Tongue (tissue), 3 donors: ENCODE measurements at places on chromosomes 4 and X.

- DNase-seq = no peak
Observed at GRCh38 chrX:74449937-74450330, 28.6 kb downstream of the SLC16A2 start.

DNA sequence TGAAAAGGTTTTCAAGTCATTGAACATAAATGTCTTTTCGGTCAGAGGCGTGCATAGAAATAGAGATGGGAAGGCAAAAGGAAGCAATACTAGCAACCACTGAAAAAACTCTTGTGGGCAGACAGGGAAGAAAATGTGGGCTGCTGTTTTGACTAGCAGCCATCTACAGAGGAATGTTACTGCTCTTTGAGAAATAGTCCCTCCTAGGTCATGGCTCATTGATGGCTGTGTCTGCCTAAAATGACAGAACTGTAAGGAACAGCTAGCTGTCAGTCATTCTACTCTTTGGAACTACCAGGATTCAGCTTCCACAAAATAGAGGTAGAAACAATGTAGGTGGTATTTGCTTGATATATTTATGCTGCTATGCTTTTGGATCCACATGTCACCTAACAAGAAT is 26.9 kb upstream of the TMPRSS11B start:
- DNase-seq = no peak

DNA sequence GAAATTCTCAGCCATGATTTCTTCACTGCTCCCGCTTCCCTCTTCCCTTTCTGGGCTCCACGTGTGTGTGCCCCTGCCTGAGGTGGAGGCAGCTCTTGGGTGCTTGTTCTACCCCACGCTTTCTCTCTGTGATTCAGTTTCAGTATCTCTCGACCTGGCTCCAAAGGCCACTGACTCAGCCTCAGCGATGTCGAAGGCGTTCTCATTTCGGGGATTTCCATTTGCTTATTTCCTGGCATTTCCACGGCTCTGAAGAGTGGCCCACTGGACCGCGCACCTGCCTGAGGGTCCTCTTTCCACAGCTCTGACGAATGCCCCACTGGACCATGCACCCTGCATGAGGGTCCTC is 52.4 kb downstream of the GAK start:
- no peak for DNase-seq

DNA sequence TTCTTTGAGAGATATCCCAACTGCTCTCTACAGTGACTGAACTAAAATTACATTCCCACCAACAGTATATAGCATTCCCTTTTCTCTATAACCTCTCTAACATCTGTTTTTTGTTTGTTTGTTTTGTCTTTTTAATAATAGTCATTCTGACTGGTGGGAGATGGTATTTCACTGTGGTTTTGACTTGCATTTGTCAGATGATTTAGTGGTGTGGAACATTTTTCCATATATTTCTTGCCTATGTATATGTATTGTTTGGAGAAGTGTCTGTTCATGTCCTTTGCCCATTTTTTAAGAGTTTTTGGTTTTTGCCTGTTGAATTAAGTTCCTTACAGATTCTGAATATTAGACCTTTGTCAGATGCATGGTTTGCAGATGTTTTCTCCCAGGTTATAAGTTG is 9.0 kb downstream of the USO1 start:
- no peak for DNase-seq

GRCh38 chrX:109990582-109991276 is 12.2 kb upstream of the TMEM164 start:
- no peak for DNase-seq

DNA sequence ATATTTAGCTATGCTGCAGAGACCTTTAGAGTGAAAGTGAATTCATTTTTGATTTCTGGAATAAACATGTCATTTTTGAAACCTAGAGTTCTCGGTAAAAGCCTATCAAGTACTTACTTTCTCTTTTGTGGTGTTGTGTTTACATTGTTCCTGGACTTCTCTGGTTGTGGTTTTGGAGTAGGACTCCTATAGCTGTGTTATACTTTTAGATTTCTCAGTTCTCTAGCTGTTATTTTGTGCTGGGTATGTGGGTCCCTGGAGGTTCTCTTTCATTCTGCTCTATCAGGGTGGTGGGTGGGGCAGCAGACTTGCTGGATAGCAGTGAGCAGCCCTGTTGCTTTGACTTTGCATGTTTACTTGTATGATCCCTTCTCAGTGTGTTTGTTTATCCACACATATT is 25.6 kb upstream of the MSMO1 start:
- DNase-seq = peak; percentile 12

DNA sequence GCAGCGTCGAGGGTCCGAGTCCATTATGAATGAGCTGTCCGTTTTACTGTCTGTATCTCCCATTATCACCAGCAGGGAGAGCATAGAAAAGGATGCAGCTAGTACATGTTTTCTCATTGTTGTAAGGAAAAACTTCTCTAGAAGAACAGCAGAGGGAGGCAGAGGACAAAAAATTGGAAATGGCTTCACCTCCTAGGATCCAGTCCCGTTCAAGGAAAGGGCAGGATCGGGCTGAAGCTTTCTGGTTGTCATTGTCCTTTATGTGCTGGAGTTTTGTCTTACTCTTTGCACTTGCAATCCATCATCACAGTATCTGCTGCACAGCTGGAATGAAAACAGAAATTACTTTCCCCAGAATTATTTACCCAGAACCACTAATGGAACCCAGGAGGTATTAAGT is 14.7 kb downstream of the NDP start:
- peak; percentile 88 for DNase-seq

DNA sequence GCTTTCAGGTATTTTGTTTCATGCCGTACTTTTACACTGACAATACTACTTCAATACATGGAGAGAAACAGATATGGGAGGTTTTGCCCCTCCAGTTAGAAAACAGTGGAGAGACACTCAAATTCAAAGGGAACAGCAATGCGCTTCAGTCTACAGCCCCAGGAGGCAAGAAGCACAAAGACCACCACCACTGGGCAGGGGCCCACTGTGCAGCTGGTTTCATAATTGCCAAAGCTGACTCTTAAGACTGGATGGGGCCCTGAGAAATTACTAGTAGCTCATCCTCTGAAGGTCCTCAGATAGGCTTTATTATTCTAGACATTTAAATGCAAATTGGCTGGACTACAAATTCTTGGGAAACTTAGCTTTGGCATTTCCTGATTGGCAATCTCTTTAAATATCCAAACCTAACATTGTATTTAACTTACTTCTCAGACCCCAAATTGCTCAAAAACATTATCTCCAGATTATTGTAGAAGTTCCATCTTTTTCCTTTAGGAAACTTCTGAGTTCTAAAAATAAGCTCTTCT is 85.9 kb upstream of the GPR34 start:
- no peak for DNase-seq

DNA sequence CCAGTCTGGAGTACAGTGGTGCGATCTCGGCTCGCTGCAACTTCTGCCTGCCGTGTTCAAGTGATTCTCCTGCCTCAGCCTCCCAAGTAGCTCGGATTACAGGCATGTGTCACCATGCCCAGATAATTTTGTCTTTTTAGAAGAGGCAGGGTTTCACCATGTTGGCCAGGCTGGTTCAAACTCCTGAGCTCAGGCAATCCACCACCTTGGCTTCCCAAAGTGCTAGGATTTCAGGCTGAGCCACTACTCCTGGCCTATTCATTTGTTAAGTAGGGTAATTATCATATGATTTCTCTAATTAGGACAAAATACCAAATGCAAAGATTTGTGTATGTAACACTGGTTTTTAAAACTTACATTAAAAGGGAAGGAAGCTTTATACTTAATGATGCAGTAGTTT is 137.8 kb downstream of the GPM6A start:
- DNase-seq = no peak

GRCh38 chr4:78779280-78779679 is 3.1 kb downstream of the BMP2K start:
- no peak for DNase-seq

- DNase-seq = no peak
Observed at GRCh38 chrX:79065696-79066095, 78.8 kb upstream of the GPR174 start.

DNA sequence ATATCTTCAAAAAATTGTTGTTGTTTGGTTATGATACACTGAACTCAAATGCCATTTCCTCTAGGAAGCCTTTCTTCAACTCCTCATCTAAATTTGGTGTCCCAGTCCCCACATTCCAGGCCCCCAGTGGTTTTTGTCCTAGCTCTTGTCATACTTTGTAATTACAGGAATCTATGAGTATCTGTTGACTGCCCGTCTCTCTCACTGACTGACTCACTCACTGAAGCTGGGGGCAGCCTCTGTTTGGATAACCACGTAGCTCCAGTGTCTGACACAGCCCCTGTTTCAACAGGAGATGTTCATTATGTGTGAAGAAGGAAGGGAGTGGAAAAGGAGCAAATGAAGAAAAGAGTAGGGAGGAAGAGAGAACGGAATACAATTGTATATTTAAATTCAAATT is 284.1 kb upstream of the TENM3 start:
- DNase-seq = no peak

GRCh38 chr4:108814326-108814725 is 51.5 kb upstream of the ETNPPL start:
- no peak for DNase-seq

GRCh38 chrX:134981910-134982309 is 8.9 kb upstream of the SMIM10 start:
- no peak for DNase-seq

- no peak for DNase-seq
Observed at GRCh38 chrX:151393514-151393913, 3.5 kb upstream of the VMA21 start.

GRCh38 chr4:70945452-70946055 is 43.4 kb downstream of the MOB1B start:
- DNase-seq = no peak

GRCh38 chr4:153248641-153249198 is 44.5 kb downstream of the TRIM2 start:
- DNase-seq = no peak

- peak; percentile 82 for DNase-seq
Observed at GRCh38 chr4:186587416-186588018, 32.1 kb upstream of the MTNR1A start.
